ENCODE measurements at places on chromosomes 6 and 20. TPM values are rescaled to one million over a fixed set of nuclear protein-coding genes. Genes with fewer than 3 reads are reported as not detected.

GRCh38 chr6:91711518-91711917 lies 1124.6 kb upstream of the MAP3K7 start:
- DNase-seq = no peak

DNA sequence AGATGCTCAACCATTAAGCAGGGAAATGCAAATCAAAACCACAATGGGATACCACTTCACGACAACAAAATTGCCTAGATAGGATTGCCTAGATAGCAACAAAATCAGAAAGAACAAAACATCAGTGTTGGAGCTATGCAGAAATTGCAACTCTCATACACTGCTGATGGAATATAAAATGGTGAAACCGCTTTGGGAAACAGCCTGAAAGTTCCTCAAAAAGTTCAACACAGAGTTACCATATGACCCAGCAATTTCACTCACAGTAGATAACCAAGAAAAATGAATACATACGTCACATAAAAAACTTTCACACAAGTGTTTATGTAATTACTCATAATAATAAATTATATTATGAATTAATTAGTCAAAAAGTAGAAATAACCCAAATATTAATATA lies 78.3 kb downstream of the MAFB start:
- DNase-seq = peak; percentile 11

- no peak for DNase-seq
Measured at GRCh38 chr6:89564752-89565427, 73.7 kb downstream of the LYRM2 start.

DNA sequence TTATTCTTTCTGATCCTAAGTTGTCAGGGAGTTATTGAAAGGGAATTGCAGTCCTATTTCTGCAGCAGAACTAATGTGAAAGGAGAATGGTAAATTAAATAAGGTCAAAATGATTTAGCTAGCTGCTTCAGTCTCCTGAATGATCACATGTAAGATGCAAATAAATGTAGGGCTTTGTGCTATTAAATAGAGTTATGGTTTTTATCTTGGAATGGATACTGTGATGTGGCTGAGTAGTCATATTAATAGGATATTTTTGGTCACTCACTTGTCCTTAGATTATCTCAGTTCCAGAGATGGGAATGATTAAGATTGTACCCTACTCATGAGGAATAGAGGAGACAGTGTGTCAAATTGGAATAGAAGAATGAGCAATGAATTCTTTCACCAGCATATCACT lies 129.6 kb downstream of the PLCB4 start:
- no peak for DNase-seq

GRCh38 chr20:62662422-62662821 lies 20.1 kb downstream of the SLCO4A1 start:
- no peak for DNase-seq

DNA sequence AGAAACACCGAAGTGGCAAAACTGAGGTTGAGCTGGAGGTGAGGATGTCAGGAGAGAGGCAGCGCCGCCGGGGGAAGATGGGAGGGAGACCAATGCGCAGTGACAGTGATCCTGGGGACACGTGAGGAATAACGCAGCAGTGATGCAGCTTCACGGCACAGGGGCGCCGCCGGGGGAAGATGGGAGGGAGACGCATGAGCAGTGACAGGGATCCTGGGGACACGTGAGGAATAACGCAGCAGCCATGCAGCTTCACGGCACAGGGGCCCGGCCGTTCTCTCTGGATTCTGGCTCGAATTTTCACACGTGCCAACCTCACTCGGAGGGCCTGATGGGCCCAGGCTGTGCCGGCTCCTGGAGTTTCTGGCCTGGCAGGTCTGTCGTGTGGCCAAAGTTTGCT lies 94.7 kb downstream of the SMOC2 start:
- no peak for DNase-seq

EDEM2 gene
- 19.2 TPM for total RNA-seq

DNA sequence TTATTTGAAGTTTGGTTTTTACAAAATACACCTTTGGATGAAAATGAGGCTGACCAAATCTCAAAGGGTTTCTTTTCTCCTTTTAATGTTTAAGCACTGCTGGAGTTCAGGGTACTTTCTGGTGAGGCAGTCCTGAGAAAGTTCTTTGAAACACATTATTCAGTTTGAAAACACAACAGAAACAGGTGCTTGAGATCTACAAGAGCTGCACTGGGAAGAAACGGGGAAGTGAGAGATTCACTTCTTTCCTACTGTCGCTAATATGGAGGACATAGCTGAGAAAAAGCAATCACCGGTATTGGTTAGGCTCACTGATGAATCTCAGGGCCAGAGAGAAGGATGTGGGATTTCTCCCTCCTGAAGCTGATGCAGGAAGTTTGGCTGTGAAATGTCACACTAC lies 22.9 kb upstream of the TMEM170B start:
- no peak for DNase-seq

DNA sequence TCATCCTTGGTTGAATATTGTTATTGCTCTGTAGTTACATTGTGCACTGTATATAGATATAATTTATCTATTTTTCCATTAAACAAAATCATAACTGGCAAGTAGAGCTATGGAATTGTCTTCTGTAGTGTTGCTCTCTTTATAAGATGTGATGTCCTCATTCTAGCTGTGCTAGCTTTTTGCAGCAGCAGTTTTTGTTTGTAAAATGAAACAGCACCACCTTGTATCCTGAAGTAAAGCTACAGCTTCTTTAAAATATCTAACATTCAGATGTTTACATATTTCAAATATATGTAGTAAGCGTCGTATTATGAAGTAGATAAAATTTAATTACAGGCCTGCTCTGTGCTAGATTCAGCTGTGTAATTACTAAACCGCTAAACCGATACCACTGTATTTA lies 328.8 kb upstream of the MANEA start:
- no peak for DNase-seq

TTBK1 gene
- total RNA-seq = 0.72 TPM

POPDC3 gene
- total RNA-seq = not detected

THEMIS gene
- total RNA-seq = 14.3 TPM

- DNase-seq = no peak
Measured at GRCh38 chr6:43943099-43943766, 173.2 kb downstream of the VEGFA start.

GRCh38 chr20:46546298-46546697 lies 4.2 kb downstream of the OCSTAMP start:
- DNase-seq = no peak

ADAM33 gene
- total RNA-seq = not detected

GRCh38 chr6:159639721-159640120 lies 53.3 kb downstream of the SOD2 start:
- no peak for DNase-seq

- no peak for DNase-seq
Measured at GRCh38 chr6:132933090-132933489, 118.7 kb downstream of the RPS12 start.

DNA sequence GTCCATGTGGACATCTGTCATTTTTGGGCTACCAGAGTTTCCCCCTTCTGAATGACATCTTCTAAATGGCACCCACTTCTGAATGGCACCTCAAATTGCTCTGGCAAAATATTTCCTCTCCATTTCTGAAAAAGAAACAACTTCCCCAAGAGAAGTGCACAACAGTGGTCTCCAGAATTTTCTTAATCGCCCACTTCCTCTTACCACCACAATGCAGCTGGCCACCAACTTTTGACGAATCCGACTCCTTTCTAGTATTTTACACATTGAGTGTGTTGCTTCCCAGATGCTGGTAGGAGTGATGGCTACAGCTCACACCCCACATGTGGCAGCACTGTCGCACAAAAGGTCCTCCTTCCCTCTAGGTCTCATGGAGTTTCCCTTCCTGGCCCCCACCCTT lies 216.1 kb downstream of the FOXA2 start:
- no peak for DNase-seq

NAA20 gene
- 85.4 TPM for total RNA-seq

DNA sequence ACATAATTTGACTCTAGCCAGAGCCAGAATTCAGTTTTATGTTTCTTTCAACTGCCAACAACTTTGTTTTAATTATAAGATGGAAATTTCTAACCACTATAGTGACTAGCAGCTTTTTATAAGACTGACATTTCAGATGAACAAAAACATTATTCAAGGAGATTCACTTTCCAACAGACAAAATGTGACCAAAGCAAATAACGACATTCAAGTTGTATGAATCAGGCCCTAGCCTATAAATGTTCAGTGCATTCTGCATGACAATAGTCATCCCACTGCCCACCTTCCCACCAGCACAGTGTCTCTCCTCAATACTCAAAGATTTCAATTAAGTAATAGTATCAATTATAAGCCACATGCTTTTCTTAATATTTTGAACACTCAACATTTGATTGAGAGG lies 200.7 kb downstream of the KHDC1L start:
- DNase-seq = no peak

DNA sequence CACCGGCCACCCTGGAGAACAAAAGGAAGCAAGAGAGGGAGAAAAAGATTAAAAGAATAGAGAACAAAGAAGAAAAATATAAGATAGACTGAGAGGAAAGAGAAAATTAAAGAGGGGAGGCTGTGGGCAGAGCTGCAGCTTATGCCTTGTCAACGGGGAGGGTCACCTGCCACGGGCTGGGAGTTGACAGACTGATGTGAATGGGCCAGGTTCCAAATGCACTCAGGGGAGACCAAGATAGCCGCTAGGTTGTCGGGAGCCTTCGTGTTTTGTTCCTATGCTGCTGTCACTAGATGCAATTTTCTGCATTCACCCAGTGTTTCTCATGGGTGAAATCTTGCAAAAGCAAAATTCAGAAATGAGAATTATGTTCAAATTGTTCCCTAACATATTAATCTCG lies 119.6 kb upstream of the MTHFD1L start:
- DNase-seq = no peak

DNA sequence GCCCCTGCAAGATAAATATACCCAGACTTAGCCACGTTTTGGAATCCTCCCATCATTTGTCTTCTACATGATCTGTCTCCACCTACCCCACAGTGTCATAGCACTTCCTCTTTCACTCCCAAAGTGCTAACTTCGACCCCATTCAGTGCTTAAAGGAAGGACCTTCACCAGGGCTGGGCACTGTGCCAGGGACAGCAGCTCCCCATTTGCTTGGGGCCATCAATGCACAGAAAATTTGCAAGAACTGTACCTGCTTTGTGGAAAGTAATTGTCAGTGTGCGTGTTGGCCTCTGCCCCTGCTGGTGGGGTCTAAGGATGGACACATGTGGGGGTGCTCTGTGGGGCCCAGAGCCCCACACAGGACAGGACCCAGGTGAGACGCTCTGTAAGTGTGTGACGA lies 5.2 kb upstream of the BPIFA2 start:
- no peak for DNase-seq

DNA sequence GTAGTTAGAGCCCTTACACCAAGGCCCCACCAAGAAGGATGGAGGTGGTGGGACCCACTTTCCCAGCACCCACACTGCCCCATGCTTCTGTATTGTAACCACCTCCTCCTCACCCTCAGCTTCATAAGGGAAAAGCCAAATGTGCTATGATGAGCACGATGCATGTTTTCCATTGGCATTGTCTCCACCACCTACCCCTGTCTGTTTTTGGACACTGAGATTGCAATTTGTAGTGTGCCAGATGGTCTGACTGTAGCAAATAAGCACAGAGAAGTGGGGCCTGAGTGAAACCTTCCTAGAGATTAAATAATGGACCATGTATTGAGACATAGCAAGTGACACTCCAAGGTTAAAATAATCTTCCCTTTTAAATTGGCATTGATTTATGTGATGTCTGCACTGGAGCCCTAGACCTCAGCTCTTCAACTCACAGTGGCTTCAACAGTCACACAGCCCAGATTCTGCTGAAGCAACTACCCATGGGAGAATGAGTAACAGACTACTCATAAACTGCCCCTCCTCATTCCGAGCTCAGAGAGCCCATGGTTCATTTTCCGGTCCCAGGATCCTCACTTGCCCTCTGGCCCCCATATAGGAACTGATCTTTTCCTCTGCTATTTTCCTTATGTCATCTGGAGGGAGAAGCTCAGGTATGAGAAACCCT lies 177.9 kb downstream of the COL9A1 start:
- no peak for DNase-seq

SLC32A1 gene
- not detected for total RNA-seq

GRCh38 chr6:35176301-35177024 lies 35.3 kb upstream of the TCP11 start:
- no peak for DNase-seq

- DNase-seq = no peak
Measured at GRCh38 chr6:47749757-47750156, 32.1 kb upstream of the OPN5 start.

DNA sequence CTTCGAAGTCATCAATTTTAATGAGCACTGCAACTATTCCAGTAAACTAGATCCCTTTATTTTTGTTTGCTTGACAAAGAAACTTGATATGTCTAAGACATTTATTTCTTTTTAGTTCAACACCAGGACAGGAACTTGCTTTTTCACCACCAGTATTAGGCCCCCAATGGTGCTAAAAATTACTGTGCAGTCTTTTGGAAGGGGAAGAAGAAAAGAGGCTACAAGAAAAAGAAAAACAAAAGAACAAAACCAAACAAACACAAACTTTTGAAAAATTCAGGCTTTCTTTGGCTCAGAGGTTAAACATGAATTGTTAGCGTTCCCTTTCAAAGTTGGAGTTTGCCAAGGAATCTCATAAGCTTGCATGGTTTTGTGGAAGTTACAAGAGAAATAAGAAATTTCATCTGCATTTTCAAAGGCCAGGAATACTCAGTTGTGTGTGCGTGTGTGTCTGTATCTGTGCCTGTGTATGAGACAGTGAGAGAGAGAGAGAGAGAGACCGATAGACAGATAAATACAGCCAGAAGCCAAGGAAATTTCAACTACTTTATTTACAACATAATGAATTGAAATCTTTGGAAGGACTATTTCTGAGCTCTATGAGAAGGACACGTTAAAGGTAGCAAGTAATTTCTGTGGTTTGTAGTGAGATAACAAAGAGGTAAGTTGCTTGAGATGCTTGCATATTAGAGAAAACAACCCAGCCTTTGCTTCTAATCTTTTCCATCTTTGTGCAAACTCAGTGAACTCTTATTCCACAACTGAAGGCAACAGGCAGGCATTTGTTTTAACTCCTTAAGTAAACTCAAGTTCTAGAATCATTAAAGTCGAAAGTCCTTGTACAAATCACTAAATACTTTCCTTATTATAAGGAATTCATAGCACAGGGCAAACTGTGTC lies 171.0 kb upstream of the CITED2 start:
- DNase-seq = no peak

GRCh38 chr20:18090044-18090443 lies 32.3 kb upstream of the OVOL2 start:
- no peak for DNase-seq

DNA sequence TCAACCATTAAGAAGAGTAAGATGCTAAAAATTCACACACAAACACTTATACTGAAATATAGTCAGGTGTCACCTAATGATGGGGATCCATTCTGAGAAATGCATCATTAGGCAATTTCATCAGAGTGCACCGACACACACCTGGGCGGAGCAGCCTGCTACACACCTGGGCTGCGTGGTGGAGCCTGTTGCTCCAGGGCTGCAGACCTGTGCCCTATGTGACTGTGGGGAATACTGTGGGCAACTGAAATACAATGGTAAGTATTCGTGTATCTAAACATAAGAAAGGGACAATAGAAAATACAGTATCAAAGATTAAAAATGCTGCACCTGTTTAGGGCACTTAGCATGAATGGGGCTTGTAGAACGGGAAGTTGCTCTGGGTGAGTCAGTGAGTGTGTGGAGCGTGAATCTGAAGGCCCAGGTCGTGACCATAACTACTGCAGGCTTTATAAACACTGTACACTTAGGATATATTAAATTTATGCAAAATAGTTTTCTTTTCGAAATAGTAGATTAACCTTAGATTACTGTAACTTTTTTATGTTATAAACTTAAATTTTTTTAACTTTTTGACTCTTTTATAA lies 124.4 kb upstream of the AFDN start:
- DNase-seq = no peak

NOX3 gene
- not detected for total RNA-seq

GRCh38 chr20:53253668-53254067 lies 281.5 kb downstream of the TSHZ2 start:
- no peak for DNase-seq

- no peak for DNase-seq
Measured at GRCh38 chr6:126824226-126824625, 294.2 kb upstream of the RSPO3 start.
